ENCODE measurements at places on chromosomes 11 and 22.

- no peak for DNase-seq
Observed at GRCh38 chr11:134471716-134472455, 59.8 kb upstream of the B3GAT1 start.

GRCh38 chr11:126990716-126991480 is 9.7 kb downstream of the KIRREL3 start:
- DNase-seq: no peak

DNA sequence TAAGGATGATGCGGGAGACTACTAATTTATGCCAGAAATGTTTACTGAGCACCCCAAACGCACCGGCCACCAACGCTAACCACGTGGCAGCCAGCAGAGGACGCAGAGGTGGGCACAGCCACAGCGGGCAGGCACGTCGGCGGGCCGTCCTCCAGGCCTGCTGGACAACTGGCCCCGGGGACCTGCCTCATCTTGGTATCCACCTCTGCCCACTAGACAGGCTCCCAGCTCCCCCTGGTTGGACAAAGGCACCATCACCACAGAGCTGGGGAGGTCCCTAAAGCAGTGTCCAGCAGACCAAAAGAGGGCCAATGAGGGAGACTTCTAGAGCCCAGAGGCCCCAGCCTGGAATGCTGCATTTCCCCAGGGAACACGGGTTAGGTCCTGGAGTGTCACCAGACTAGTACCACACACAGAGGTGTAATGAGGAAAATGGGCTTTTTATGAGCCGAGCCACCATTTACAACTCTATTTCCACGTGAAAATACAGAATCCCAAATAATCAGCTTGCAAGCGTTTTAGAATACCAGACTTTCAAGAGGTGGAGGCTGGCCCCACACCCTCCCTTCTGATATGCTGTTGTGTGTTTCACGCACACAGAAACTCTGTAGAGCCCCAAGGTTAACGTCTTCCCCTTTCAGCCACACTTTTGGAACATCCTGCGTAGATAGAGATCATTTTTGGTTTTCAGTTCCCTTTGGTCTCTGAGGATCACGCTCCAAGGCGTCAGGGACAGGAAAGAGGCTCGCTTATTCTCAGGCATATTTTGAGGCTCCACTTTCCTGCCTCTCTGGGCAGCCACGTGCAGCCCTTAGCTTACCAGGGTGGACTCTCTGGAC is 23.7 kb upstream of the BID start:
- DNase-seq: no peak

DNA sequence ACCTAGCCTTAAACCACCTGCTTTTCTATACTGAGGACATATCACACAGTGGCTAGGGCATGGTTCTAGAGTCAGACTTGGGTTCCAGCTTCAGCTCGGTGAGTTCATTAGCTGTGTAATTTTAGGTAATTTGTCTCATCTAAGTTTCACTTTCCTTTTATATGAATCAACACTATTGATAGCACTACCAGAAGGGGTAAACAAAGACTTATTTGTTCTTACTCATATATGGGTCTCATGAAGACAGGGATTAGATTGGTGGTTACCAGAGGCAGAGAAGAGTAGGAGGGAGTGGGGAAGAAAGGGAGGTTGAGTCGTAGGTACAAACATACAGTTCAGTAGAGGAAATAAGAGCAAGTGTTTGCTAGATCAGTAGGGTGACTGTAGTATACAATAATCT is 924.7 kb downstream of the OPCML start:
- no peak for DNase-seq

GRCh38 chr11:114615448-114616361 is 20.1 kb upstream of the NXPE4 start:
- DNase-seq: no peak

DNA sequence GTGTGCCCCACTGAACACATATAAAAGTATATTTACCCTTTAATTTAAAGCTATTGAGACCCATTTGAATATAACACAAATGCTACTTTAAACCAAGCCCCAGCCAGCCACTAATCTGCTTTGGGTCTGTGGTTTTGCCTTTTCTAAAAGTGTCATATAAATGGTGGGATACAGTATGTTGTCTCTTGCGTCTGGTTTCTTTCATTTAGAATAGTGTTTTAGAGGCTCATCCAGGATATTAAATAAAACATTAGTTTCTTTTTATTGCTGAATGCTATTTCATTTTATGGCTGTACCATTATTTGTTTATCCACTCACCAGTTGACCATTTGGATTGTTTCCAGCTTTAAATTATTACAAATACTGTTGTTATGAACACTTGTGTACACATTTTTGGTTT is 290.5 kb upstream of the SORL1-AS1 start:
- no peak for DNase-seq

DNA sequence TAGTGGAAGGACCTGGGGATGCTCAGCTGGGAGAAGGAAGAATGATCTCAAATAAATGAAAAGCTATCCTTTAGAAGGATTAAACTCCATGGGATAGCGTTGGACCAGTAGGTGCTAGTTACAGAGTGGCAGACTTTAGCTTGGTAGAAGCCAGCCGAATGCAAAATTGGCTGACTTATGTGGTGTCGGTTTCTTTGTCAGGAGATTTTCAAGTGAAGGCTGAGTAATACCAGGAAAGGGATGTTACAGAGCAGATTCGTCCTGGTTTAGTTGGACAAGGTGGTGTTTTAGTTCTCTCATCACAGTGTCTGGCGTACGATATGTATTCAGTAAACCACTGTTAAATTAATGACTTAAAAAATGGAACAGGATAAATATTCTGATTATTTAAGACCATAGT is 26.0 kb downstream of the FDX1 start:
- no peak for DNase-seq

Measured in retina (tissue), 1 donor.